ENCODE measurements at places on chromosomes 3 and 15. TPM values are rescaled to one million over a fixed set of nuclear protein-coding genes. Genes with fewer than 3 reads are reported as not detected.

The COL8A1 gene
- 235 TPM for total RNA-seq

The ANKRD34C gene
- total RNA-seq = not detected

The RPUSD3 gene
- total RNA-seq = 15.9 TPM

The CYP11A1 gene
- total RNA-seq = not detected

The ACP3 gene
- total RNA-seq = not detected

The AMT gene
- total RNA-seq = 0.22 TPM

The SEMA3G gene
- total RNA-seq = 30.5 TPM

The CCR8 gene
- not detected for total RNA-seq

The SLC28A2 gene
- not detected for total RNA-seq

The CELSR3 gene
- 0.22 TPM for total RNA-seq

The CTXND1 gene
- total RNA-seq = not detected

The MST1 gene
- total RNA-seq = 2.2 TPM

The CHRM5 gene
- 0.20 TPM for total RNA-seq

The TMEM108 gene
- not detected for total RNA-seq

The DUSP7 gene
- total RNA-seq = 6.2 TPM

The MYO5A gene
- 21.2 TPM for total RNA-seq
